ENCODE measurements at places on chromosomes 5 and 9.

DNA sequence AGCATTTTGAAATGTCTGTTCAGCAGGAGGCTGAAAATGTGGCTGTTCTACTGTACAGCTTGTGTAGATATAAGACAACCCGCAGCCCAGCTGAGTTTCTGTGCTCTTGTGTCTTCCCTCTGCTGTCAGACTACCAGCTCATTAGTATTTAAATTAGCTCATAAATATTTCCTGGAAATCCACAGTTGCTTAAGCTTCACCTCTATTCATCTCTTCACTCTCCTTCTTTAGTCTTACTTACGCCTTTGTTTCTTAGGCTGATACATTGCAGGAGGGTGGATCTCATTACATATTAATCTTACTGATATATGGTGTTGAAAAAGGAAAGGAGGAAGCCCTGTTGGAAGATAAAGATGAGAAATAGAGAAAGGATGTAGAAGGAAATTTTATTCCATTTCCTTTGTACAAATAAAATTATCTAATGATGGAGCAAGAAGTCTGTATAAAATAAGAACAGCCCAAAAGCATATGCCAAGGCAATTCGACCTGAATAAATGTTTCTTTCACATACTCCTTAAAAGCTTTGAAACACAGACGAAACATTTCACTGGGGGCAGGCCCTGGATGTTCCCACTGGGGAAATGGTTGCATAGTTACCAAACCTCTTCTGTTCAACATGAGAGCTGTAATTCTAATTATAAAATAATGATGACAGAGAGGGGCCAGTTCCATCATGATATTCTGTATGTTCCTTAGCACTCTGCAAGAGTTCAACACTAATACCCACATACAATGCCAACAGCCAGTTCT, 111.8 kb upstream of the APC start:
- no peak for DNase-seq

DNA sequence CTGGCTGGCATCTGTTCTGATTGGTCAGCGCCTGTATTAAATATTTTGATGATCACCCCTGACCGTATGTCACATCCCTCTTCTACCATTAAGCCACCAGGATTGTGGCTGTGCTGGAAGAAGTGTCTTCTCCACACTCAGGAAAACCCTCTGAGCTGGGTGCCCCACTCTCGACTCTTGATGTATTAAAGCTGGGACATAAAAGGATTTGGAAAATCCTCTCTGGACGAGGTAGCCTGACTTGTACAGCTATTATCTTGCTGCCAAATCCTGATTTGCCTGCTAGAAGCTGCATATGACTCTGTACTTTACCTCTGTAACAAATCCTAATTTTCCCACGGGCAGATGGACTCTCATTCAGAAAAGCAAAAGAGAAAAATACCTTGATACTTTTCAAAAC, 161.0 kb downstream of the SLC28A3 start:
- DNase-seq: no peak

DNA sequence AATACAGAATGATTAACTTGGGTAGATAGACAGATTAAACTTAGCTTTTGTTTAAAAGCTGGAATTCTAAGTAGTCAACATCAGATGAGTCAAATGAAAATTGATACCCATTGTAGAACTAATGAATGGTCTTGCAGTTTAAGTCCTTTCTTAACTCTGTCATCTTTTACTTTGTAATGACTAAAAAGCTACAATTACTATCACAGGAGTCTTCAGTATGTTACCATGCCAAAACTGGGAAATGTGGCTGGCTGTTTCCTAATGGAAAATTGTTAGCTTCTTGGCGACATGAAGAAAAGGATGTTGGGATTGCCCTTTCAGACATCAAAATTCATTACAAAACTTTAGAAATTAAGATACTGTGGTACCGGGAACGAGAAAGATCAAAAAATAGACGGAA, 20.2 kb upstream of the ANXA1 start:
- no peak for DNase-seq

GRCh38 chr5:67805666-67806348, 409.7 kb upstream of the PIK3R1 start:
- no peak for DNase-seq

- DNase-seq: no peak
Observed at GRCh38 chr9:122042056-122042455, 51.1 kb downstream of the TTLL11 start.

DNA sequence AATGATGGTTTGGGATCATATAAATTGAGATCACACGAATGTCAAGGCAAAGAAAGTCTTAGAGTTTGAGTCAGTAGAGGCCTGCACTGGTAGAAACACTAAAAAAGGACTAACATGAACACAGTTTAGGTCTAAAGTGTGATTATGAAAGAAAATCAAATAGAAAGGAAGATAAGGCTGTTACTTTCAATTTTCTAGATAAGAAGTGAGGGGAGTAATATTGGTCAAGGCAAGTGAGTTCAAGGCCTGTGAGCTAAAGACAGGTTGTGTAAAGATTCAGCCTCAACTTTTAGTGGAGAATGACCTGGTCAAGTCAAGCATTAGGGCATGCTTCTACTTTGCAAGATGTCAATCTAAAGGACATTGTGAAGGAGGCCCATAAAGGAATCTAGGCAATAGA, 19.0 kb downstream of the VLDLR start:
- no peak for DNase-seq
